ENCODE measurements at places on chromosomes 2 and 18.
A peak's percentile ranks its signal among the peaks of the same experiment; 100 is the strongest.

GRCh38 chr2:158783923-158784322 is 11.2 kb upstream of the DAPL1 start:
- DNase-seq: peak; percentile 92

DNA sequence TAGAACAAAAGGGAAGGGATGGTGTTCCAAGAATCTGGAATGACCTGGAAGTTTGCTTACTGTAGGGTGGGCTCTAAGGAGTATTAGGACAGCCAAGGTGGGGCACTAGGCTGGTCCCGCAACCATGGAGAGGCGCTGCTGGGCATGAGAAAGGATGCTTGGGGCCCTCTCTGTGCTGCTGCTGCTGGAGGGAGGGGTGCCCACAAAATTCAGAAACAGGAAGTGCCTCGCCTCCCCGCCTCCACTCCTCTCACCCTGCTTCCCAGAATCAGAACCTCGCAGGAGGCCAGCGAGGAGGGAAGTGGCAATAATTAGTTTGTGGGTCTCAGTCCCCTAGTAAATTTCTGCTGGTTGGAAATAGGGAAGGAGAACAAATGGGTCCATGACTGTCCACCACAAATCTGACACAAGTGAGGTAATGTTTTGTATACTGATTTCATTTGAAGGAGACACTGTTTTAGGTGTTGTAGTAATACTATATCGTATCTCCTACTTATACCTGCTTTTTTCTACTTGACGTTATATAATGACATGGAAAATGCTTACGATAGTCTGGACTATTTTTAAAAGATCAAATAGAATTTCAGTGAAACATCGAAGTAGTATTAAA is 7.9 kb upstream of the PDCL3 start:
- DNase-seq: no peak

- no peak for DNase-seq
Observed at GRCh38 chr18:64384101-64384500, 235.2 kb upstream of the LINC00305 start.

DNA sequence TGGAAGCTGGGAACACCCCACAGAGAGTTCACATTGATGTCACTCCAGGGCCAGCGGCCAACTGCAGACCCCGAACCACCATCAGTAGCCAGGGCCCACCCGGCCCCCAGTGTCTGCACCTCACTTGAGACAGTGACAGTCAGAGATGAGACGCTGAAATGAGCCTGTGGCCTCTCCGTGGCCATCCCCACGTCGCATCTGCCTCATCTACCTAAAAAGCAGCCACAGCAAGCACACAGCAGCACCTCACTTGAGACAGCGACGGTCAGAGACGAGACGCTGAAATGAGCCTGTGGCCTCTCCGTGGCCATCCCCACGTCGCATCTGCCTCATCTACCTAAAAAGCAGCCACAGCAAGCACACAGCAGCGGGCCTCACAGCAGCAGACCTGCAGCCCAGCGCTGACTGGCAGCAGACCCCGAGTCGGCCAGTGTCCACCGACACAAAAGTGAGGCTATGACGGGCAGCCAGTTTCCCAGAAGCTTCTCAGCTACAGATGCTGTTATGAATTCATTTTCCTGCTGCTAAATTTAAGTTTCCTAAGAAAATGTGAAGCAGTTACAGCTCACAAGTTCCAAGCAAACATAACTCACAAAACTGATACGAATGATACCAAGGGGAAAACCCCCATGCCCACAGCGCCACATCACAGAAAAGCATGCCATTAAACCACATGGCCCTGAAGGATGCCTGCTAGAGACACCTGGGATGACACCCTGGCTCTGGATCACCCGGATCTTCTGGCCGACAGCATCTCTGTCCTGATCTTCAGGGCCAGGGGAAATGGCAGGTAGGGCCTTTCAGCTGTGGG is 27.7 kb downstream of the SNORC start:
- DNase-seq: no peak

DNA sequence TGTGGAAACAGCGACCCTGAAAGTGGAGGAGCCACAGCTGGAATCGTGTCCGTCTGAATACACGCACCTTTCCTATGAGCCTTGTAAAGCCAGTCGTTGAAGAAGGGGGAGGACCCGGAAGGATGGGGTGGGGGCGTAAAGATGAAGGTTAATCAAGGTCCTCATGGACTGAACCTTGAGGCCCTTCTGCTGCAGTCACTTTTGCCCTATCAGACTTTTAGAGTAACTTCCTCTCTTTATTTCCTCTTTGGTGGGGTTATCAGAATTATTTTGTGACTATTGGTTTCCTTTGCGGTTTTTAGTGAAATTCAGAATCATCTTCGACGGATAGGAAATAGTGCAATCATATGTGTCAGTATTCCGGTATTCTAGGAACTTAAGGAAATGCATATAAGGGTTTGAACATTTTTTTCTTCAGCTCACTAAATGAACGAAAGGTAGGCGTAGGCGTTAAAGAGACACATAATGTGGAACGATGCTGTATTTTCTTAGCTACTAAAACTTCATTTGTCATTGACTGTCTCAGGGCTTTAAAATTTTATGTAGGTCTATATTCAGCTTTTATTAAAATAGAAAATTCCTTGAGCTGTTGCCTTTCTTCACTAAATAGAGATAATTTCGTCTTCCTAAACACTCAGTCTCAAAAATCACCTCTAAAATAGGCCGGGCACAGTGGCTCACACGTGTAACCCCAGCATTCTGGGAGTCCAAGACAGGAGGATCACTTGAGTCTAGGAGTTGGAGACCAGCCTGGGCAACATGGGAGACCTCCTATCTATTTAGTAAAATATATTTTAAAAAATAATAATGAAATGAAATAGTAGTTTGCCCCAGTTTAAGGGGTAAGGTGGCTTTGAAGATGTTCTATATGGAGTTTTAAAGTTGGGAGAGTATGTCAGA is 1.4 kb upstream of the YES1 start:
- no peak for DNase-seq

DNA sequence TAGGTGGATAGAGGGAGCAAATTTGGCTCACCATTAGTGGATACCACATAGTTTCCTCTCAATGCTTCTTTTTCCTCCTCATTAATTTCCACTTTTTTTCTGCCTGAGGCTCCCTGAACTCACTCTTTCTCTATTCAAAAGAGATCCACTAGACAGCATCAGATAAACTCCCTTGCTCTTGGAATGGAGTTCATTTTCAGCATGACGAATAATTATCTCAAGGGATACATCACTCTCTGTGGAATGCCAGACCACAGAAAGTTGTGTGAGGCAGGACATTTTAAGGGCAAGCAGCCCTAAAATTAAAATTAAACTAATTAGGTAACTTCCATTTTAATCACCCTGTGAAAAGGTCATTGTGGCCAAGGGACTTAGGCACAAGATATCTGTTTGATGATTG is 1920.1 kb upstream of the CELF4 start:
- no peak for DNase-seq

DNA sequence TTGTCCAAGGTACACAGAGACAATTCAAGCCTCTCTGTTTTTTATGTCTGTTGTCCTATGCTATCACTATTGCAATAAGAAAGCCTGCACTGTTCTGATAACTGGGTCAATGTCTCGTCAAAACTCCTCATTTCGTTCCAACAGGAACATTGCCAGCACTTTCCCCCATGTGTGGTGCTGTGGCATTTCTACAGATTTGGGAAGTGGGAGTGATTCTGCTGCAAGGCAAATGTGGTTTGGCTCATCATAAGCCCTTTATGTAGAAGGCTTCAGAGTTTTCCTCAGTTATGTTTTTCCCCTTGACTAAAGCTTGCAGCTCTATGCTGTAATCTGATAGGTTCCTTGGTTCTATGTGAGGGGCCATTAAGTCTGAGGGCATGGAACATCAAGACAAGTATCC is 324.1 kb upstream of the TCF4 start:
- DNase-seq: no peak

GRCh38 chr2:104443145-104443544 is 410.8 kb upstream of the POU3F3 start:
- no peak for DNase-seq

DNA sequence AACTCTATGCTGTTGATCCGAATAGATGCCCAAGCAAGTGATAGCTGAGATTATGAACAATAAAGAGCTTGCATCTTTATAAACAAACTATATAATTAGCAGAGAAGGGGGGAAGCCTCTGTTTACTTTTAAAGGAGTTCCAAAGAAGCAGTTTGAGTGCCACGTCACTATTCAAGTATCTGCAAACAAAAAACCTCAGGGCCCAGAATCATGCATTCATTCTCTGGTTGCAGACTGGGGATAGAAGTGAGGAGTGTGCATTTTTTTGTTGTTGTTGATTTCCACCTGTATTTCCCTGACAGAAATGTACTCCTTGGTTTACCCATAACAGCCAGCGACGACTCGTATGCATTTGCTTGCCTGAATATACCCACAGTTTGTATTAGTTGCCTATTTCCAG is 264.3 kb downstream of the PTGR3 start:
- no peak for DNase-seq

DNA sequence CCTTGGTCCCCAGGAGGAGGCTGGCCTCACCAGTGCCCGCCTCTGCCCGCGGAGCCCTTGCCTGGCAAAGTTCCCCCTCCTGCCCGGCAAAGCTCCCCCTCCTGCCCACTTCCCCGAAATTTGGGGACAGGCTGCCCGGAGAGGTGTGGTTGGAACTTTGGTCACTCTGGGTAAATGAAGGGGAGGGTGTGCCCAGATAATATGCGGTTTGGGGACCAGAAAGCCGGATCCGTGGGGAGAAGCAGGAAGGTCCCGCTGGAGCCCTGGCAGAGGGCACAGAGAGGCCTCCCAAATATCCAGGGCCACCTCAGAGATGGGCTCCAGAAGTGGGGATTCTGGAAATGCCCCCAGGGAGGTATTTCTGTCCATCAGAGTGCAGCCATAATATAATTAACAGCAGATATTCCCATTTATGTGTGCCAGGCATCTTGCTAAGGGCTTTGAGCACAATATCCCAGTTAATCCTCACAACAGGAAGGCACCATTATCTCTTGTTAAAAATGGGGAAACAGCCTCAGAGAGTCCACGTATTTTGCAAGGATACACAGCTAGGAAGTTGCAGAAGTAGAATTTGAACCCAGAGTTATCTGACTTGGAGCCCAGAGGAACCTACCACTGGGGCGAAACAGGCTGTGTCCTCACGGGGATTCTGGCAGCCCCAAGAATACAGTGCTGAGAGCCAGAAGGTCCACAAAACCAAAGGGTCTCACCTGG is 914 bp downstream of the STEAP3 start:
- peak; percentile 36 for DNase-seq

DNA sequence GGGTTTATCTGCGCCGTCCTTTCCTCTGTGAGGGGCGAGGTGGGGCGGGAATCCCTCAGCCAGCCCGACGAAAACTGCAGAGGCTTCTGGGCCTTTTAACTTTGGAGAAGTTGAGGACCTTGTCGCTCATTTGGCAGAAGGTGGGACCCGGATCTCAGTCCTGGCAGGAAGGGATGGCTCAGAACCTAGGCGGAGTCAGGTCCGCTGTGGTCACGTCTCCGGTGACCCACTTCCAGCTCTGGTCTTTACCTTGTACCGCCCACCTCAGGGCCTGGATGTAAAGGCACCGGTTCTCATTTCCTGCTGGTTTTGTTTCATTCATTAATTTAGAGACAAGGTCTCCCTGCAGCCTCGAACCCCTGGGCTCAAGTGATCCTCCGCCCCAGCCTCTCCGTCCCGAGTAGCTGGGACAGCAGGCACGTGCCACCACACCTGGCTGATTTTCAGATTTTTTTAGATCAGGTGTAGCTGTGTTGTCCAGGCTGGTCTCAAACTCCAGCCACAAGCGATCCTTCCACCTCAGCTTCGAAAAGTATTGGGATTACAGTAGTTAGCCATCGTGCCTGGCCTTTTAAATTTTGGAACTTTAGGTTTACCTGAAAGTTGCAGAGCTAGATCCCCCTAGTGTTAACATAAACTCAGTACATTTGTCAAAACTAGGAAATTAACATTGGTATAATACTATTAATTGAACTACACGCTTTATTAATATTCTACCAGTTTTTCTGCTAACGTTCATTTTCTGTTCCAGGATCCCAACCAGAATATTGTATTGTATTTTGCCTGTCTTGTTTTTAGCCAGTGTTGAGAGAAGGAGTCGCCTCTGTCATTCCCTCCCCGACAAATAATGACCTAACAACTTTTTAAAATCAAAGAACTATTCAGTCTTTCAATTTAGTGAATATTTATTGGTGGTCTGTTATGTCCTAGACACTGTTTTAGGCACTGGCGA is 852 bp downstream of the POLI start:
- DNase-seq: peak; percentile 37

GRCh38 chr2:164657129-164657528 is 35.8 kb upstream of the GRB14 start:
- no peak for DNase-seq

Data from A673 (cell line).